Kidney capillary endothelial cell (primary cell): ENCODE measurements at places on chromosomes 11 and 22.
A peak's percentile ranks its signal among the peaks of the same experiment; 100 is the strongest.

GRCh38 chr11:103953797-103954486 is 82.5 kb upstream of the DDI1 start:
- DNase-seq = no peak

DNA sequence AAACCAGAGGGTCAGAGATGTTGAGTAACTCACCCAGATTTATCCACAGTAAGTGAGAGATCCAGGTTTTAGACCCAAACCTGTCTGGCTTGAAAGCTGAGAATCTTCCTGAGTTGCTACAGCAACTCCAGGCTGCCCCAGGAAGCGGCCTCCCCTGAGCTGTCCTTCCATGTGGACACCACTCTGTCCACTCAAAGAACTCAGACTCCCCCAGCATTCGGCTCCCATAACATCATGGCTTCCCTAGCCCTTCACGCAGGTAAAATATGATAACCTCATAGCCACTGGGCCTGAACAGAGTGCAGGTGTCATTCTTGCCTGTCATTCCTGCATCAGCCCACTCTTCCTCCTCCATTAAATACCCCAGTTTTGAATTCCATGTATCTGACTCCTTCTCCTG is 657.8 kb downstream of the TBC1D22A start:
- DNase-seq = no peak

DNA sequence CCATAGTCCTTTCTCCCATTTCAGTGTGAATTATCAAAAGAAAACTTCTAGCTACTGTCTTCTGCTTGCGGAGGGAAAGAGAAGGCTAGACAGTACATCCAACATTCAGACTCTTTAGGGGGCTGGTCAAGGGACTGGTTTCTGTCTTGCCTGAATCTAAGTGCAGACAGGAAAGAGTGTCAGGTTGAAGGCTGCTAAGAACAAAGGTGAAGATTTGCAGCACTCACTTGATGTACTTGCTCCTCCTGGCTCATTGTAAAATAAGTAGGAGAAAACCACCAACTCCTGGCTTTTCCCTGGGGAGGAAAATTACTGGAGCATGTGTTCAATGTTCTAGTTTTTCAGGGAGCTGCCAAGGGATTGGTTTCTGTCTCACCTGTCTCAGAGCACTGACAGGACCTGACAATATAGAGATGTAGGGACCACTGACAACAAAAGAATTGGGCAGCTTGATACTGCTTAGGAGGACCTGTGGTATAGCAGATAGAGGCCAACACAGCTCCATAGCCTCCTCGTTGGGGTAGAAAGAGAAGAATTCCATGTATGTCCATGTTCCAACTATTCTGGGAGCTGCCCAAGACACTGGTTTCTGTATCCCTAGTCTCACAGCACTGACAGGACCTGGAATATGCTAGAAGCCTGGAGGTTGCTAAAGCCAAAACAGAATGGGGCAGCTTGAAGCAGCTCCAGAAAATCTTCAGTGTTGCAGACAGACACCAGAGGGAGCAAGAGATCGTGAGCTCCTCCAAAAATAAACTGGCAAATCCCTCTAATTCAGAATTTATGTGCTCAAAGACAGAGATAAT is 39.7 kb upstream of the MMP12 start:
- DNase-seq = peak; percentile 30

DNA sequence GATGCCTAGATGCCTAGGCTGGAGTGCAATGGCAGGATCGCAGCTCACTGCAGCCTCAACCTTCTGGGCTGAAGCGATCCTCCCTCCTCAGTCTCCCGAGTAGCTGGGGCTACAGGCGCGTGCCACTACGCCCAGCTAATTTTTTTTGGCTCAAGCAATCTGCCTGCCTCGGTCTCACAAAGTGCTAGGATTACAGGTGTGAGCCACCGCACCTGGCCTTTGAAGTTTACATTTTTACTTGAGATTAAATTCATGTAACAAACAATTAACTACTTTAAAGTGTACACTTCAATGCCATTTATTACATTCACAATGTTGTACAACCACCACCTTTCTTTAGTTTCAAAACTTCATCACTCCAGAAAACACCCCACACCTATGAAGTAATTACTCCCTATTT is 3.5 kb upstream of the FOSL1 start:
- no peak for DNase-seq

GRCh38 chr11:27612932-27613880 is 87.0 kb downstream of the BDNF start:
- no peak for DNase-seq

DNA sequence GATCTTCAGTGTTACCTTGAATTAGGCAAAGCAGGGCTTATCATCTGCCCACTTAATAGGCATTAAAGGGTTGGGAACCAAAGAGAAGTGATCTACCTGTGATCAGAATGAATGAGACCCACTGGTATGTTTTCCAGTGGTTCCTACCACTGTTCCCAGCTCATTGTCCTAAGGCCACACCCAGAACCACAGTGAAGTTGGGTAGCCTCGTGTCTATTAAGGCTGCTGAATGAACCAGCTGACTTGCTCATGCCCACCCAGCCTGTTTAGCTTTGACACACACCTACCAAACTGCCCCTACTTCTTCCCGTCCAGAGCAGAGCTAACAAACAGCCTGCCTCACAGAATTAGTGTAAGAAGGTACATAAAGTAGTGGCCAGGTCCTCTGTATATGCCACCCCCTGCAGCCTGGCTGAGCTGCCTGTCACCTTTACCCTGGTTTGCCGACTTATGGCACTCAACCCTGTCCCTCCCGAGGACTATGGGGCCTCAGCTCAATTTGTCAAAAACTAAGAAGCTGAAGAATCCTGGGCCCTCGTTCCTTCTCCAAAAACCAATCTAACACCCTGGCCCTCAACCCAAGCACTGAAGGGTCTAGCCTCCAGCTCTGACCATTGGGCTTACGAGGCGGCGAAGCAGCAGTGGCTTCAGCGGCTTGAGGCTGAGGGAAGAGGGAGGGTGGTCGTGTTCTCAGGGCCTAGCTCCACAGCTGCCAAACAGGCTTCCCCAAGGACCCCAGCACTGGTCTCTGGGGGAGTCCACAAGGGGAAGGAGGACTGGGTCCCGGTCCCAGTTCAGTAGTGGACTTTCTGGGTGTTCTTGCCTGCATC is 9.8 kb downstream of the UCP2 start:
- no peak for DNase-seq

GRCh38 chr11:35029979-35030682 is 108.8 kb upstream of the CD44 start:
- DNase-seq = no peak

GRCh38 chr11:115357066-115357465 is 147.1 kb downstream of the CADM1 start:
- no peak for DNase-seq

DNA sequence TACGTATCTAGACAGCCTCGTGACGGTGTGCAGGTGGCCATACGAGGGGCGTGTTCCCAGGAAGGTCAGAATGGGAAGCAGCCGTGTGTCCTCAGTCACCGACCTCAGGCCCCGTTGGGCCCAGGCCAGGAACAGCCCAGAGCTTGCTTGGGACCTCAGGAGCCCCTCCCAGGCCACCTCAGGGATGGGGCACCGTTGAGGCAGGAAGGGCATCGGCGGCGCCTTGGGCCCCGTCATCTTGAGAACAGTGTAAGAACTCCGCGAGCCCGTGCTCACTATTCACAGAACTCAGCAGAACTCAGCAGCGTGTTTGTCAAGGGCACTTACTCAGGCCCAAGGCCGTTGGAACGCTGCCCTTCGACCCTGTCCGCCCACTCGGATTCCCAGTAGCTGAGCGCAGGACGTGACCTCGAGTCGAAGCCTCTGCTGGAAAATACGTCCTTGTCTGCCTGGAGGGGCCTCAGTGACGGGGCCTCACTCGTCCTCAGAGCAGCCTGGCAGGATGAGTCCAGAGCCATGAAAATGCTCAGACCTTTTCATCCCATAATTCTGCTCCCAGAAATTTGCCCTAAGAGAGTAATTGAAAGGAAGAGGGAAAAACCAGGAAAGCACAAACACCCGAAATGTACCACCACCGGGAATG is 1134.8 kb downstream of the BRD1 start:
- DNase-seq = no peak

DNA sequence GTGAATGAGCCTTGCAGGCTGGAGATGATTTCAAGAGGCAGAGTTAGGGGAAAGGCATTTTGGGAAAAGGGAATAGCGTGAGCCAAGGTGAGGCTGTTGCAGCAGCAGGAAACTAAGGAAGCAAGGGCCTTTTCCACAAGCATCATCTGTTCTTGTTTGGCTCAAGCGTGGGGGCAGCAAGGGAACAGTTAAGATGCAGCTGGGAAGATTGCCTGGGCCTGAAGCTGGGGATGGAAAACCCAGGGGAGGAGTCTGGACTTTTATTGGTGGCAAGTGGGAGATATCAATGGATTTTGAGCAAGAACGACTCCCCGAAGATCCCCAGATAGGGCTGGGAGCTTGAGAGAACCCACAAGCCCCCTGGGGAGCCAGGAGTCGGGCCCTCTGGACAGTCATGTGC is 27.3 kb upstream of the PICK1 start:
- no peak for DNase-seq

DNA sequence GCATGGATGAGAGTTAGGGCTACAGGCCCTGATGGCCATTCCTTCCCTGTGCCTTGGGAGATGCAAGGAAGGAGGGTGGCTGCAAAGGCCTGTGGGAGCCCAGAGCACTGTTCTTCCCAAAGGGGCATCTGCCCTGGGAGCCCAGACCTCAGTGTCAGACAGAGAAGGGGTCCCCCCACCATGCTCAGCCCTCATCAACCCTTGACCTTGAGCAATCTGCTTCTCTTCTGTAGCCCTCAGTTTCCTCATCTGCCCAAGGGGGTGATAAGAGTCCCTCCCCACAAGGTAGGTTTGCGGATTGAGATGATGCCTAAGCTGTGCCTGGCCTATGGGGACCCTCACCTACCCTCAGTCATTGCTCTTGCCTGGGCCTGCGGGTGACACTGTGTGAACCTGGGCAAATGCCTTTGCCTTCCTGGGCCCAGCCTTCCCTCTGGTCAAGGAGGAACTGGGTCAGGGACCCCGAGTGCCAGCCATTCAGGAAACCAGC is 47.5 kb downstream of the IGLL5 start:
- DNase-seq = no peak

- DNase-seq = no peak
Observed at GRCh38 chr22:18119409-18120110, 9.0 kb downstream of the TUBA8 start.

- no peak for DNase-seq
Observed at GRCh38 chr11:34948696-34949095, 32.3 kb downstream of the PDHX start.

GRCh38 chr22:39496131-39496838 is 5.8 kb upstream of the MIEF1 start:
- DNase-seq = no peak

DNA sequence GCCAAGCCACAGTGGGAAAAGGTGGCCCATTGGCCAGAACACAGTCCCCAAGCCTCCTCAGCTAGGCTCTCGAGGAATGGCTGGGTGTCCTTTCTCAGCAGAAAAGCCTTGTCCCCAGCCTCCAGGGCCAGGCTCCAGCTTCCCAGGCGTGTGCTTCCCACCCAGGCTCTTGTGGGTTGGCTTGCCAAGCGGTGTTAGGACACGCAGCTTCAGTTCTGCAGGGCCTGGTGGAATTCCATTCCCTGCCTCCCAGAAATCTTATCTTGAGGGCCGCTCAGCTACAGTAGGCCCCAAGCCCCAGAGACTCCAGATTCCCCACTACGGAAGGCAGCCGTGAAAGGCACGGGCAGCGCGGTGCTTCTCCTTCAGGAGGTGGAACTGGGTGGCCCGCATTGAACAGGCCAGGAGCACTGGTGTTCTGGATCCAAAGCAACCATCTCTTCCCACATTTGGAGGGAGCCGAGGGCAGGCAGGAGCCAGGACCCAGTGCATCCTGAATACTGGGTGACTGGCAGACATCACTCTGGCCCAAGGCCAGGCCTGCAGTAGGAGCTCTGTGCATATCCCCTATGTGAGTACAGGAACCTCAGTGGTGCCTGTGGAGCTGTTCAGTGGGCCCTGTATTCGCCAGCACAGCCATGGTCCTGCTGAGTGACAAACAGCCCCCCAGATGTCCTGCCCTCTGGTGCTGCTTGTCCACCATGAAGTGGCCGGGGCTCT is 16.7 kb upstream of the KCNQ1OT1 start:
- no peak for DNase-seq

DNA sequence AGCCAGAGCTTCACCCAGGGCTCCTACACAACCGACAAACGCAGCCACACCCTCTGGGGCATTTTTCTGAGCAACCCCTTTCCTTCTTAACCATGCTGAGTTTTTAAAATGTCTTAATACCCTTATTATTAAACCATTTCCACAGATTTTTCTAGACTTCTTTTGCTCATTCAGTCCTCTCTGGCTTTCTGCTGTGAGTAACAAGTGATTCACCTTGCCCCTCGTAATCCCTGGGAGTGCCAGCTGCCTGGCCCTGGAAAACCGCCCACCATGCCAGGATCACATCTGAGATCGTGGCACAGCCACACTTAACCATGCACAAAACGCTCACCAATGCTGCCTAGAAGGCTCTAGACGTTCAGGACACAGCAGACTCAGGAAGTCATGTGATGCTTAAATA is 25.4 kb downstream of the YPEL1 start:
- no peak for DNase-seq

DNA sequence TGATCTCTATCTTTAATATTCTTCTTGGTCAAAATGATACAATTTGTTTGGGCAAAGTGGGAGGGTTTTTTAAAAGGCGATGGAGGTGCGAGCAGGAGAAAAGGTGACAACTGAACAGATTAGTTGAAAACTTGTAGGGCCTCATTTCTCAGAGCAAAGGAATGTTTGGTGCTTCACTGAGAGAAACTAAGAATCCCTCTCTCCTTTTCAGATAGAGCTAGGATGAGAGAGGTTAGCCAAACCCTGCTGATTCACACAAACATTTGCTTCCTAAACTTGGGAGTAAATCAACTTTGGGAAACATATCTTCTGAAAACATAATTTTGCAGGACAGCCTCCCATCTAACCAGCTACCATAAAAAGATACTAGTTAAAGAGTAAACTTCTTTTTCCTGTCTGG is 57.0 kb downstream of the PHF21A start:
- no peak for DNase-seq

- DNase-seq = no peak
Observed at GRCh38 chr11:44833877-44834452, 107.2 kb downstream of the TSPAN18 start.

DNA sequence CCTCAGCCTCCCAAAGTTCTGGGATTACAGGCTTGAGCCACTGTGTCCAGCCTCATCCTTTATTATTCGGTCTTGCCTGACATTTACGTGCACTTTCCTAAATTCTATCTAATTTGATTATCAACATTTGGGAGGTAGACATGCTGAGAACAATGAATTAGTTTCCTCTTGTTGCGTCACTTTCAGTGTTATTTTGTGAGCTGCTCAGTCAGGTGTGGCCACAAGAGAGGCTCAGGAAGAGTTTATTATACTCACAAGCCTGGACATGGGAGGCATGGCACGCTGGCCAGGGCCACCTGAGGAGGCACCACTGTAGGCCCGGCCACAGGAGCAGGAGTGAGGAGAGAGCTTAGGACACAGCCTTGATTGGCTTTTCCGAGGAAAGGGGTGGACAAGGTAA is 59.7 kb upstream of the RBFOX2 start:
- no peak for DNase-seq

GRCh38 chr11:112632866-112633505 is 328.2 kb upstream of the NCAM1 start:
- DNase-seq = no peak

- DNase-seq = no peak
Observed at GRCh38 chr11:63015521-63016215, at the start of gene SLC22A8. Gene SLC22A8, minus strand, starts transcription at chr11:63015841. Its CDS starts 883 bp downstream, at chr11:63014958.
